Osteoblast (primary cell): ENCODE measurements at places on chromosomes 3 and 15. TPM values are rescaled to one million over a fixed set of nuclear protein-coding genes. Genes with fewer than 3 reads are reported as not detected.

LIPC gene
- 1.1 and 2.7 TPM in 2 replicates for total RNA-seq

POC1A gene
- total RNA-seq, result 1.8 and 3.2 TPM in 2 replicates

ENTPD3 gene
- total RNA-seq, result 0.36 and 0.88 TPM in 2 replicates

MST1R gene
- 0.72 and 1.8 TPM in 2 replicates for total RNA-seq

VEPH1 gene
- total RNA-seq, result 23.2 and 25.3 TPM in 2 replicates

LHFPL4 gene
- under 0.01 TPM in 1 of 2 replicates, not detected in the other for total RNA-seq

SLC12A1 gene
- not detected in 2 replicates for total RNA-seq

CLDN1 gene
- total RNA-seq, result 0.29 and 1.1 TPM in 2 replicates

LMAN1L gene
- under 0.01 TPM in 1 of 2 replicates, not detected in the other for total RNA-seq

ZNF148 gene
- 35.9 and 38.4 TPM in 2 replicates for total RNA-seq

SERPINI2 gene
- total RNA-seq, result not detected in 2 replicates
